ENCODE measurements at places on chromosomes 16 and 17.

GRCh38 chr17:45225051-45225700, 3.5 kb downstream of the FMNL1 start:
- no peak for DNase-seq

- DNase-seq, result no peak
Observed at GRCh38 chr16:6252541-6252940, 1080.1 kb upstream of the RBFOX1 start.

- DNase-seq, result no peak
Observed at GRCh38 chr17:4896332-4897197, 2.8 kb upstream of the C17orf107 start.

DNA sequence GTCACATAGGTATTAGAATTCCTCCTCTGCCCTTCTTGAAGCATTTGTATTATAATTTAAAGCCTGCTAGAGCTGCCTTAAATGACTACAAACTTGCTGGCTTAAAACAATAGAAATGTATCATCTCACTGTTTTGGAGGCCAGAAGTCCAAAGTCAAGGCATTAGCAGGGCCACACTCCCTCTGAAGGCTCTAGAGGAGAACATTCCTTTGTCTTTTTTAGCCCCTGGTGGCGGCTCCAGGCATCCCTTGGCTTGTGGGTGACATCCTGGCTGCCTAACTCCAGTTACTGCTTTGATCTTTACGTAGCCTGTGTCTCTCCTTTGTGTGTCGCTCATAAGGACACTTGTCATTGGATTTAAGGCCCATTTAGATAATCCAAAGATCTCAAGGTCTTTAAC, 186.6 kb upstream of the SALL1 start:
- no peak for DNase-seq

DNA sequence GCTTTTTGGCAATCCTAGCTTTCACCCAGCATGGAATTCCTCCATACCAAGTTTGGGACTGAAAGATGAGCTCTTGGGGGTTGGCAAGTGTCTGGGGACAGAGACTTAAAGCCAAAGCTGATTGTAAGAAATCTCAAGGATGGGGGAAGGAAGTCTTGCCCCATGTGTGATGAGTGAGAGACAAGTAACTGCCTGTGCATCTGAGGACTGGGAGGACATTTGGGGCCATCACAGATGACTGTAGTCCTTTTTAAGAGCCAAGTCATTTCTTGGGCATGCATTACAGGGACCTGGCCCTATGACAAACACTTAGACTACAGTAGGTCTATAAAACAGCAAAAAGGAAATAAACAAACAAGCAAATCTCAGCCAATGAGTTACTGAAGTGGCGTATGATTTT, 36.3 kb upstream of the CCL2 start:
- DNase-seq, result no peak

DNA sequence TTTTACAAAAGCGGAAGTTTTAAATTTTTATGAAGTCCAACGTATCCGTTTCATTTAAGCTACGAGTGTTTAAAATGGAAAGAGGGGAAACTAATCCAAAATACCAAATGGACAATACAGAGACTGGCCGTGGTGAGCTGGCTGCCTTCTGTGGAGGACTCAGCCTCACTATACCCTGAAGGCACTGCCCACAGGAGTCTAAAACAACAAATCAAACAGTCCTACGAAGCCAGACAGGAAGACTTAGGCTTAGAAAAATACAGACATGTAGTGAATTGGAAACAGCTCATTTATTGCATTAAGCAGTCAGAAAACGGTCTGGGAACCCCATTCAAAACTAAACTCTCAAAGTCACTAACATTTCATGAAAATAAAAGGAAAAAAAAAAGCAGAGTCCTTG, 75.1 kb downstream of the CYTH1 start:
- no peak for DNase-seq

DNA sequence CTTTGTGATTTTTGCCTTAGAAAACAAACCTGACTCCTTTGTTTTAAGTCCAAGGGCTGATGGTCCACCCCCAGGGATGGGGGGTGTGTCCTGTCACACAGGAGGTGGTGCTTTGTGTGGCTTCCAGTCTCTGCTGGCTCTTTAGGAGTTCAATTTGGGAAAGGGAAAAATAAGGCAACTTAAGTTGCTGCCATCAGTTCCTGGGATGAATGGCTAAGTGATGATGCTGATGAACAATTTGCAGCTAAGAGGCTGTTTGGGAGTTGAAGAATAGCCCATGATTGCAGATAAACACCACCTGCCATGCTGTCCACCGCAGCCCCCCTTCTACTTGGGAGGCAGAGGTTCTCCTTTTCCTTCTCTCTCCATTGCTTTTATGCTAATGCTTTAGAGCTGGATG, 40.2 kb downstream of the ARL4D start:
- no peak for DNase-seq

DNA sequence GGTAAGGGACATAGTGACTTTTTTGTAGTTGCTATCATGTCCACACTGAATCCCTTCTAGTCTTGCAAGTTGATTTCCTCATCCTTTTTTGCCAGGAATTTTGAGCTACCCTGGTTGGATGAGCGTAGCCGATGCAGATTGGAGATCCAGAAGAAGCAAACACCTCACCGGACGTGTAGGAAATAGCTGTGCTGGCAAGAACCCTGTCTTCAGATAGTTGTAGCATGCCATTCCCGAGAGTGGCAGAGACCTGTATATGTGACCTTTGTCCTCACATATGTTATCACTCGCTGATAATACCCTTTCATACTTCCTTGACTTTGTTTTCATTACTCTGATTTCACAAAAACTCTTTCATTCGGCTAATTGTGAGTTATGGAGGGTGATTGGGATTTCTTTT, 6.2 kb upstream of the CASC3 start:
- DNase-seq, result no peak

- no peak for DNase-seq
Observed at GRCh38 chr16:85040685-85041084, 13.1 kb downstream of the KIAA0513 start.

- DNase-seq, result no peak
Observed at GRCh38 chr16:57556941-57557541, 14.6 kb downstream of the ADGRG5 start.

DNA sequence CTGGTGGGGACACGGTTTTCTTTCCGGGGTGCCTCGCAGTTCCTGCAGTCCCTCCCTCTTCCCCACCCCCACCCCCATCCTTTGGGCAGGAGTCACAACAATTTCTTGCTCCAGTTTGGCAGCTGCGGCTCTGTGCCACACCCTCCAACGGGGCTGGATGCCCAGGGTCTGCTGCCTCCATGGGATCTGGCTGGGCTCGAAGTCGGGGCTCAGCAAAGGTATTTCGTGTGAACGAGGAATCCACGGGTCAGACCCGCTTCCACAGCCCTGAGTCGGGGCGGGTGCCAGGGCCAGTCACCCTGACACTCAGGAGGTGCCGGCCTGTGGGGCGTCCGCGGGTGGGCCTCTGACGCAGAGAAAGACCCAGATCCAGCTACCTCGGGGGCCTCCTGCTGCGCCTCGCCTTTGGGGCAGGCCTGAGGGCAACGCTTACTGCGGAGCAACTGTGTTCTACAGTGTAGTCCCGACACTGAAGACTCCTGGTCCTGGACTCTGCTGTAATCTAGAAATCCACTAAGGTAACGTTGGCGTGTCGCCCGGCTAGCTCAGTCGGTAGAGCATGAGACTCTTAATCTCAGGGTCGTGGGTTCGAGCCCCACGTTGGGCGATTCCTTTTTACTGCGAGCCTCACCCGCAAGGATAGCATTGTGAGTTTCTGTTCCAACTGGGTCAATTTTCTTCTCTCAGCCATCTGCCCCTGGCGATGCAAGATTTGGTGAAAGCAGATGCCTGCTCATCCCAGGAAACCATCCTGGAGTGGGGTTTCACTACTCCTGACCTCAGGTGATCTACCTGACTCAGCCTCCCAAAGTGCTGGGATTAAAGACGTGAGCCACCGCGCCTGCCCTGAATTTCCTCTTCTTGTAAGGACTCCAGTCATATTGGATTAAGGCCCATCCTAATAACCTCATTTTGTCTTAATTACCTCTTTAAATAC, 12.6 kb upstream of the OR1F1 start:
- DNase-seq, result no peak

DNA sequence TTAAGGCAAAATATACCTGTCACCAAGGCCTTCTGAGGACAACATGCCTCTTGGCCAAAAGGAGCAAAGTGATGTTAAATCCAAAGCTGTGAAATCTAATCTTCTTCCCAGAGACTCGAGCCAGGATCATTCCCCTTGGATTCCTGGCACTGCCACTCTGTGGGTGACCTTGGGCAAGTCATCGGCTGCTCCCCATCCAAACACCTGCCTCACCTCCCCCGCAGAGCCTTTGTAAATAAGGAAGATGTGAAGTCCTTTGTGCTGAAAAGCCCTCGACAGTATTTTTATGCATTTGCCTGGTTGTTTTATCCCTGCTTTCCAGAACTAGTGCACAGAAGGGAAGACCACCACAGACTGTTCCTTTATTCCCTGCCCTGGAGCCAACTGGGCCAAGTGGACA, 5.4 kb upstream of the CEP295NL start:
- DNase-seq, result no peak

DNA sequence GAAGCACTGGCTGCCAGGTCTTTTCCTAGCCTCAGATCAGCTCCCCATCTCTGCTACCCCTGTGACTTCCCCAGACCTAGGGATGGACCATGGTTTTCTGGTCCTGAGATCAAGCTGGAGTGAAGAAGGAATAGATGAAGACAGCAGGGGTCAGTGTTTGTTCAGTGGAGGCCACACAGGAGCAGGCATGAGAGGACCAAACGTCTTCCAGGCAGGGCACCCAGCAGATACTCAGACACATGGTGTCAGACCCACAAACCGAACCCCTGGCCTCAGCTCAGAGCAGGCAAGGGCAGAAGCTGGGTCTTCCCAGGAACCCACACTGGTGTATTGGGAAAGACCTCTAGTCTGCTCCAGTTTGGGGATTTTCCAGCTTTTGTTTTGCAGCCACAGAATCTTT, 189.7 kb downstream of the IRX5 start:
- DNase-seq, result no peak

Measured in stimulated activated CD4-positive, alpha-beta T cell treated with anti-CD3 and anti-CD28 coated beads, Interleukin-1b, Interleukin-23, amount 100 ng/mL, for 1 hour (primary cell).